ENCODE measurements at places on chromosomes 12 and 14.

DNA sequence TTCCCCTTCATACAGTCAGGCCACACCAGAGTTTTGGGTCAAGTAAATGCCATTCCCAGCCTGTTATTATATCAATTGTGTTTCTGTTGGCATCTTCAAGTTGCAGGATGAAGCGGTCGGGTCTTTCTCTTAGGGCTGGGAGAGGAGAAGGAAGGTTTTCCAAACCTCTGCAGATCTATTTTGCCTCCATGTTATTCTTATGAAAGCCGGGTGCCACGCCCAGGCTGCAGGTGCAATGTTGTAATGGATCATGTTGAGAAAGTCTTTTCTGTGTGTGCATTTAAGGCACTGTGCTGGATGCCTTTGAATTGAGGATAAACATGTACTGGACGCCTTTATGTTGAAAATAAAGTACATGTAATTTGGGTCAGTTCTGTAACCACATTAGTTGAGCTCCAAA lies 164.4 kb upstream of the HIF1A start:
- no peak for DNase-seq

DNA sequence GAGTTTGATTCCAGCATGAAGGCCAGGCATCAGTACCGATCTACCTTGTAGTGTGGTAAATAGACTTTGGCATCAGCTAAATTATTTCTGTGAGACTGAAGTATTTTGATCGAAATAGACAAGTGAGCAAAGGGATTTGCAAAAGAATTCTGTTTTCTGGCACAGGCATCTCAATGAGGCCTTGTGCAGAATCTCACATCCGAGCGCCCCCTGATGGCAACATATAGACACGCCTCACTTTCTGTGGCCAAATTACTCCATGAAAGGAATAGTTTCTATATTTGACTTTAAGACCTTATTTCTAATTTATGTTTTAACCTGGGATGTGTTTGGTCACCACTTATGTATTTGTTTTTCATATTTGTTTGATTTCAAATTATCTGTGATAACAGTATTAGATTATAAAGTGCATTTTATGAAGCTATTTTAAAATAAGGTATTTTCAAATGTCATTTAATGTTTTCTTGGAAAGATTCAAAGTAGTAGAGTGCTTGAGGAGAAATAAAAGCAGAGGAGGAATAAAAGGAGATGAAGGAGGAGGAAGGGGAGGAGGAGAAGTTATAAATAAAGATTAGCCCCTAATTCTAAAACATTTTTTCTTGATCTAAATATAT lies 731.9 kb downstream of the NRXN3 start:
- DNase-seq, result peak; percentile 46

- DNase-seq, result no peak
Observed at GRCh38 chr12:109950625-109951024, 45.5 kb downstream of the GIT2 start.

- DNase-seq, result no peak
Observed at GRCh38 chr12:9103050-9103849, 12.5 kb downstream of the A2M start.

GRCh38 chr12:97048421-97049035 lies 141.5 kb downstream of the NEDD1 start:
- no peak for DNase-seq

- DNase-seq, result no peak
Observed at GRCh38 chr14:89486505-89486904, 69.5 kb upstream of the FOXN3 start.

GRCh38 chr14:105627701-105628100 lies 101.3 kb downstream of the TMEM121 start:
- DNase-seq, result no peak

- DNase-seq, result no peak
Observed at GRCh38 chr14:91398707-91399106, 18.9 kb downstream of the CCDC88C start.

GRCh38 chr12:31215518-31216232 lies 110.3 kb downstream of the SINHCAF start:
- no peak for DNase-seq

GRCh38 chr12:78863482-78864402 lies 832 bp upstream of the SYT1 start:
- DNase-seq, result peak; percentile 25

DNA sequence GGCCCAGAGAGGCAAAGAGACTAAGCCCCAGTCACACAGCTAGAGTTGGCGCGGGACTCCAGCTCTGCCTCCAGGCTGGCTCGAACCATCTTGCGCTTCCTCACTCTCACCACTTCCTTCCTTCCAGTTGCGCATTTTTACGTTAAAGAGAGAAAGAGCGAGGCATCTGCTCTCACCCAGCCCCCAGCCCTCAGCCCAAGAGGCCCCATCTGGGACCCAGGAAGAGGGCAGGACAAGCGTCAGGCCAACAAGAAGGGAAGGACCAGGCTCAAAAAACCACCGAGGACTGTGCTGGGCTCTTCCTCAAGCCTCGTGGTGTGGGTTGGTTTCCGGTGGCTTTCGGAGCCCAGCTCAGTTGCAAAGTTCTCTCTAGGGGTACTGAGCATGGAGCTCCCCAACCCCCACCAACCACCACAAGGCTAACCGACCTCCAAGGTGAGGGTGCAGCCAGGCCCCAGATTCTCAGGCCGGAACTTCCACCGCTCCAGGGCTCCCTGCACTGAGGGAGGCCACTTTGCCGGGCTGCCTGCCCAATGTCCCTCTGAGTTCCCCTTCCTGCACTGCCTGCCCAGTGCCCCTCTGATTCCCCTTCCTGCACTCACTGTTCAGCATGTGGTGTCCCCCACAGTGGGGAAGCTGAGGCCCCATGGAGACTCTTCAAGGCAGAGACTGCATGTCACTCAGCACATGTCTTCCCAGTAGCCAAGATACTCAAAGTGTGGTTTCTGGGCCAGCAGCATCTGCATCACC lies 35.9 kb downstream of the TESC start:
- DNase-seq, result no peak

- DNase-seq, result no peak
Observed at GRCh38 chr12:96218989-96219678, 25.0 kb downstream of the ELK3 start.

DNA sequence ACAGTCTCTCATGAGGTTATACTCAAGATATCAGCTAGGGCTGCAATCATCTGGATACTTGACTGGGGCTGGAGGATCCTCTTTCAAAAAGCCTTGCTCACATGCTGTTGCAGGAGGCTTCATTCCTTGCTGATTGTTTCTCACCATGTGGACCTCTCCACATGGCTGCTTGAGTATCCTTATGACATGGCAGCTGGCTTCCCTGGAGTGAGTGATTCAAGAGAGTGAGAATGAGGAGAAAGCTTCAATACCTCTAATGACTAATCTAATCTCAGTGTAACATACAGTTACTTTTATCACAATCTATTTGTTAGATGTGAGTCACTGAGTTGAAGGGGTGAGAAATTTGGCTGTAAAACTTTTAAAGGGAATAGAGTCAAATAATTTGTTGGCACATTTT lies 14.4 kb upstream of the SDR39U1 start:
- no peak for DNase-seq
